ENCODE measurements at places on chromosomes 4 and X.
A peak's percentile ranks its signal among the peaks of the same experiment; 100 is the strongest.

- no peak for DNase-seq
Observed at GRCh38 chr4:10198365-10198764, 81.8 kb upstream of the WDR1 start.

DNA sequence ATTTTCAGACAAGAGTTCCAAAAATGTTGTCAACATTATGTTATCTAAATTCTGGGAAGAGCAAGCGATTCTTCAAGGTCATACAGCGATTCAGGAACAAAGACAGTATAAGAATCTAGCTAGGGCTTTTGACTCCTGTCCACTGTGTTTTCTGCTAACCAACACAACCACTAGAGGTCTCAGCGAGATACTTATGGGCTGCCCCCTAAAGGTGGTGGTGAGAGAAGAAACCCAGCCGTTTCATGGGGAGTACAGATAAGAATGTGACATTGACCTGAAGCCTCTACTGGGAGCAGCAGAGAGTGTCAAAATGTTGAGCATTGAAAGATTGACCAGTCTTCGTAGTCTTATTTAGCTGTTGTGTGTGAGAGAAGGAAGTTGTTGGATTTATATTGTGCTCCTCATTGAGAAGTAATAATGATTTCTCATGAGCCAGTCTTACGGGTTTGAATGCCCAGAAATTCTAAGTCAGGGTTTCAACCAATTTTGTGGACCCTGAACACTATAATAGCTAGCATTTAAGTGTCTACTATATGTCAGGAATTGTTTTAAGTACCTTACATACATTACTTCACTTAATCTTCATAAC is 168.3 kb downstream of the SPRY1 start:
- DNase-seq: peak; percentile 11

GRCh38 chr4:5137927-5138326 is 86.6 kb downstream of the STK32B start:
- DNase-seq: no peak

DNA sequence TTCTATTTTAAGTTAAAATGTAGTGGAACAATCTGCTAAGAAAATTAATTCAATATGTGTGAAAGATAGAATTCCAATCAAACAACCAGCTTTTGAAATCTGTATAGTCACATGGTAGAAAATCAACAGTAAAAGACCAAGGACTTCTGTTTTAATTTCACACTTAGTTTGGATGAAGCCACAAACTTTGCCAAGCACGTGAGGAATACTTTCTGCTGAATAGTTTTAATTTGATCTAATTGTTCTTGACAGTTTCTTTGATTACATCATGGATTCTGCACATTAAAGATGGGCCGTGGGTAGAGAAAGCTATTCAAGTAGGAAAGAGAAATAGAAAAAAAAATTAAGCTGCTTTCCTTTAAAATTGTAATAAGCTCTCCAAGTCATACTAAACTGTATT is 137.9 kb upstream of the FAM241A start:
- DNase-seq: no peak

DNA sequence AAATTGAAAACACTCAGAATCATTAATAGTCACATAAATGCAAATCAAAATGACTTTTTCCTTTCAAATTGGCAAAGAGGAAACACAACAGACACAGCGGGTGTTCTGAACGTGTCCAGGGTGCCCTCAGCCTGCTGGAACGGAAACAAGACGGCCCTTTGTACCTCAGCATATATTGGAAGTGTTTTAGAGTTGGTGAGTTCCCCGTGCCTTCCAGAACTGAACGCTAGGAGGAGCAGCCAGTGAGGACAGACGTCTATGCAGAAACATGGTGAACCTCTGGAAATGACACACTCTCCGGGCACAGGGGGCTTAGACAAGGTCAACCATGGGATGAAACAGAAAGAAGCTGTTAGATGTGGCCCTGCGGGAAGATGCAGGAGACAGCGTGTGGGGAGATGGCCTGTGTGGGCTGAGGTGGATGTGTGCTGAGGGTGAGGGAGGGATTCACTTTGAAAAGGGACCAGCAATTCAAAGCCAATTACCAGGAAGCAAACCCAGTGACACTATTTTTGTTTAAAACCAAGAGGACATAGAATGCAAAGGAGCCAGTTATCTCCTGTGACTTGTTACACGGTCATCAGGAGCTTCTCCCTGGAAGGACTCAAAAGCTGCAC is 40.4 kb downstream of the RNF212 start:
- no peak for DNase-seq

GRCh38 chr4:181308476-181309312 is 934.5 kb upstream of the TENM3 start:
- no peak for DNase-seq

- no peak for DNase-seq
Observed at GRCh38 chr4:107818301-107818910, 6.3 kb upstream of the SGMS2 start.
